ENCODE measurements at places on chromosomes 2 and 18.

GRCh38 chr2:115327061-115327460 is 884.6 kb downstream of the DPP10 start:
- no peak for DNase-seq

GRCh38 chr2:72112401-72112800 is 35.3 kb downstream of the CYP26B1 start:
- no peak for DNase-seq

- no peak for DNase-seq
Observed at GRCh38 chr2:144248350-144249034, 271.4 kb downstream of the ZEB2 start.

- DNase-seq, result no peak
Observed at GRCh38 chr2:241490825-241491506, 17.4 kb downstream of the STK25 start.

DNA sequence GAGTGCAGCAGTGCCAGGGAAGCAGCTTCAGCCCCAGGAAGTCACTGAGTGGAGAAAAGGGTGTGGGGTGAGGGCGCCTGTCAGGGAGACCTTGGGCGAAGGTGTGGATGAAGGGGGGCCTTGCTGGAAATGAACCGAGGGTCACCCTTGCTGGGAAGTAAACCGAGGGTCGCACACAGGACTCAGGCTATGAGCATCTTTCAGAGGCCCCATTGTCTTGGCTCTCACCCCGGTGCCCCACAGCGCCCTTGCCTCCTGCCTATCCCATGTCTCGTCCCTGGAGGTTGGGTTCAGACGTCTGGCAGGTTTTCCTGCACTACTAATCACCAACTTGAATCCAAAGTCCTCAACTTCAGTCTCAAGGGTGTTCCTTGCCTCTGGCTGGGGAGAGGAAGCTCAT is 122.8 kb upstream of the PXDN start:
- DNase-seq, result no peak

DNA sequence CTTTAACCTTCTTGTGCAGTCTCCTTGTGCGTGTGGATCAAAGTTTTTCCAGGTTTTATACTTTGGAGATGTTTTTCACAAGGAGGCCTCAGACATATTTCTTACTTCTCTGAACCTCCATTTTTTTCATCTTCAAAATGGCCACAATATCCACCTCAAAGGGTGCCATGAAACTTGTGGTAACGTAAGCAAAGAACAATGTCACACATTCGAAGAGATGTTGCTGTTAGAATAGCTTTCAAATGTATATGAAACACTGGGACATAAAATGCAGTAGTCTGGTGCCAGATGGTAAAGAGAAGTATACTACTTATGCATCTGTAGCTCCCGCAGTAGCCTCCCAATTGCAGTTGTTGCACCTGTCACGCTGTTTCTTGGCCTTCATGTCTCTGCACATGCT is 2.6 kb upstream of the KRCC1 start:
- no peak for DNase-seq

GRCh38 chr18:57585421-57585820 is 1.1 kb downstream of the FECH start:
- peak; percentile 23 for DNase-seq

DNA sequence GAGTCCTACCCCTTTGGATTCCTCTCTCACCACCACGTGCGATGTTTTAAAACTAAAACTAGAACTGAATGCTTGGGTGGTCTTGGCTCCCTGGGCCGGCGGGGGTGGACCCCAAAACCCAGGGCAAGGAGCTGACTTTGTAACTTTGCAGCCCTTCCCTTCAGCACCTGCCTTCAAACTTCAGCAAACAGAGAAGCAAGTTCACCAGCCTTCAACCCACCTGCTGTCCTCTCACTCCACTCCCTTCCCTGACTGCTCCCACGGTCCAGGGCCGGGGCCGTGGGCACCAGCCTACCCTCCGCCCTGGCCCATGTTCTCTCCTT is 54.5 kb downstream of the COL6A3 start:
- no peak for DNase-seq

GRCh38 chr2:79114797-79115494 is 5.3 kb upstream of the REG1A start:
- DNase-seq, result no peak

DNA sequence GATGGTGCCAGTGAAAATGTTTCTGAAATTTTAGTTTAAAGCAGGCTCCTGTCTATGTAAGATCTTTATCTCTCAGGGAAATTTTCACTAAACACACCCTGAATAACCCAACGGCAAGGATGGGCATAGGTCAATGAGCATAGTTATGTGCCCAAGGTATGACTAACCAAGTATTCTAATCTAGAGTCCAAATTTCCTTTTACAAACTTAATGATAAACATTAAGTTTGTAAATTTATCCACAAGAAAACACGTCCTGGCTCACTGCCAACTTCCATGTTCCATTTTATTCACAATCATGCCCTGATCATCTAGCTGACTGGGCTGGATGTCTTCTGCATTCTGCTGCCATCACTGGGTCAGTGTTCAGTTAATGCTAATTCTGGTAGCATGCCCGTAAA is 151.2 kb downstream of the SRBD1 start:
- DNase-seq, result no peak

GRCh38 chr2:201978986-201979385 is 54.7 kb upstream of the FZD7 start:
- DNase-seq, result no peak

DNA sequence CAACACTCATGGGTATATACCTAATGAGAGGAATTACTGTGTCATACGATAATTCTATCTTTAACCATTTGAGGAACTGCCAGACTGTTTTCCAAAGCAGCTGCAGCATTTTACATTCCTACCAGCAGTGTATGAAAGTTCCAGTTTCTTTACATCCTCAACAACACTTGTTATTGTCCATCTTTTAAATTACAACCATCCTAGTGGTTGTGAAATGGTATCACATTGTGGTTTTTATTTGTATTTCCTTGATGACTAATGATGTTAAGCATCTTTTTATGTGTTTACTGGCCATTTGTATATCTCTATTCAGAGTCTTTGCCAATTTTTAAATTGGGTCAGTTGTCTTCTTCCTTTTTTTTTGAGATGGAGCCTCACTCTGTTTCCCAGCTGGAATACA is 4.0 kb upstream of the CKAP2L start:
- no peak for DNase-seq

DNA sequence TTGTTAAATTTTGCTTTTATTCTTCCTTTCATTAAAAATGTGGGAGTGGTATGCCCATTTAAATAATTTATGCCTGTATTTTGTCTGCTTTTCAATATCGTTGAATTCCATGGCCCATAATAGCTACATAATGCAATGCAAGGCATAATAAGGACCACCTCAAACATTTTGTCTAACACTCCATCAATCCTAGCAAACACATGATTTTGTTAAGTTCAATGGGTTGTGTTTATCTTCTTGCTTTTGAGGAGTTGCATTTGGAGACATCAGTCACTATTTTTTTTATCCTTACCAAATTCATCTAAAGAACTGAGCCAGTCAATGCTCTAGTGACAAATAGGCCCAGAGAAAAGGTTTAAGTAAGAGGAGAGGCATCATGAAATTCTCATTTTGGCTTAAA is 145.5 kb downstream of the ZNF385B start:
- DNase-seq, result no peak

- no peak for DNase-seq
Observed at GRCh38 chr2:241228081-241228859, 39.8 kb downstream of the ANO7 start.

- DNase-seq, result no peak
Observed at GRCh38 chr18:5297597-5297996, 2.1 kb upstream of the ZBTB14 start.

- no peak for DNase-seq
Observed at GRCh38 chr2:212730994-212731393, 192.4 kb upstream of the ERBB4 start.

DNA sequence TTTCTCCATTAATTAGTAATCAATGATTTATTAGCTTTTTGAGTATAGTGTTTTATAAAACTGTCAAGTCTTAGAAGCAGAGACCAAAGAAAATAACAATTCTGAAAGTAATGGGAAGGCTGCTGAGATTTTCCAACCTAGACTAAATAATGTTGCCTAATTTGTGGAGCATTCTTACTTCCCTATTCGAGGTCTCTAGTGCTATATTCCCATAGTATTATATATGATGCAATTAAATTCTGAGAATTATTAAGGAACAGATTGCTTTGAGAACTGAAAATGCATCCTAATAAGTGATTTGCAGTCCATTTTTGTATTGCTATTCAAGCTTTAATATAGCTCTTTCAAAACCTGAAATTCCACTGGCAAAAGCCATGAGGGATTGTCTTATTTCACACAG is 27.7 kb upstream of the DOCK10 start:
- no peak for DNase-seq

DNA sequence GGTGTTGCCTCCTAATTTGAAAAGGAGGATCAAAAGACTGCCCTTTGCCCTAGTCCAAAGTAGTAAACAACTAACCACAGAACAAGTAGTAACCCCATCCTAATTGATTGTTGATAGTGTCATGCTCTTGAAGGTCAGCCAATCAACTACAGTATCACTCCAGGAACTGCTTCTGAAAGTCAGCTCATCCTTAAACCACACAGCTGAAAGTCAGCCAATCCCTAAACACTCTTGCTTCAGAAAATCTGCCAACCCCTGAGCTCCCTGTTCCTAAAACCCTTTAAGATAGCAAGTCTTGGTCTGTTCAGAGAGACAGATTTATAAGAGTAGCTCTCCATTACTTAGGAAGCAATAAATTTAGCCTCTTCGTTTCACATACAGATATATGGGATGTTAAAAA is 51.6 kb upstream of the CPO start:
- no peak for DNase-seq

DNA sequence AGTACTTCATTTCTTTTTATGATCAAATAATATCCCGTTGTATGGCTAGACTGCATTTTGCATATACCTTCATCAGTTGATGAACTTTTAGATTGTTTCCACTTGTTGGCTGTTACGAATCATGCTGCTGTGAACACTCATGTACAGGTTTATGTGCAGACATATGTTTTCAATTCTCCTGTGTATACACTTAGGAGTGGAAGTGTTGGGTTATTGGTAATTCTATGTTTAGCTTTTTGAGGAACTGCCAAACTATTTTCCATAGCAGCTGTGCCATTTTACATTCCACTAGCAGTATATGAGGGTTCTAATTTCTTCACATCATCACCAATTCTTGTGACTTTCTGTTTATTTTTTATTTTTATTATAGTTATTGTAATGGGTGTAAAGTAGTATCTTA is 32.1 kb upstream of the LCLAT1 start:
- DNase-seq, result no peak

DNA sequence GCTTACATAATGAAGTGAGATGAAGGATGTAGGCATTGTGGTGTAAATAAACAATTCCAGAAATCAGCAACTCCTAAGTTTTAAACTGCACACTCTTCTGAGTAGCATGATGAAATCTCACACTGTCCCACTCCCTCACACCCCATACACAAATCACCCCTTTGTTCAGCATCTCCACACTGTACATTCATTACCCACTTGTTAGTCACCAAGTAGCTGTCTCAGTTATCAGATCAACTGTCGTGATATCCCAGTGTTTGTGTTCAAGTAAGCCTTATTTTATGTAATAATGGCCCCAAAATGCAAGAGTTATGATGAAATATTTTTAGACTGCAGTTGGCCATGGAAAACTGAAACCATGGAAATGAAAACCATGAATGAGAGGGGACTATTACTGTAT is 135.7 kb downstream of the GRB14 start:
- DNase-seq, result no peak

GRCh38 chr18:45157576-45157975 is 457.7 kb upstream of the SLC14A2 start:
- DNase-seq, result no peak

DNA sequence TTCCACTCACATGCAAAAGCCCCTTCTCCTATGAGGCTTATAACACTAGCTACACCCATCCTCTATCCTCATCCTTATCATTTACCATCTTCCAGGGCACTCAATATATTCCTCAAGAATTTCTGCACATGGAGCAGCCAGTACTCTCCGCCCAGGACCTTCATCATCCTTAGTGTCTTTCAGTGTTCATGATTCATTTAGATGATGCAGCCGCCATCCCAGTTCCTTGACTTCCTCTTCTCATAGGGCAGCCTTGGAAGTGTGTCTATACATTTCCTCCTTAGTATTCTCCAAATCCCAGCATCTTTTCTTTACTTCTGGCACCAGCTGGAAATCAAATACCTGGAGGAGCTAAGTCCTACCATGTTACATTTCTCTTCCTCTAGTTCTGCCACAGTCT is 3.0 kb upstream of the ITSN2 start:
- no peak for DNase-seq

GRCh38 chr2:10537522-10538199 is 89.5 kb upstream of the ODC1 start:
- no peak for DNase-seq

DNA sequence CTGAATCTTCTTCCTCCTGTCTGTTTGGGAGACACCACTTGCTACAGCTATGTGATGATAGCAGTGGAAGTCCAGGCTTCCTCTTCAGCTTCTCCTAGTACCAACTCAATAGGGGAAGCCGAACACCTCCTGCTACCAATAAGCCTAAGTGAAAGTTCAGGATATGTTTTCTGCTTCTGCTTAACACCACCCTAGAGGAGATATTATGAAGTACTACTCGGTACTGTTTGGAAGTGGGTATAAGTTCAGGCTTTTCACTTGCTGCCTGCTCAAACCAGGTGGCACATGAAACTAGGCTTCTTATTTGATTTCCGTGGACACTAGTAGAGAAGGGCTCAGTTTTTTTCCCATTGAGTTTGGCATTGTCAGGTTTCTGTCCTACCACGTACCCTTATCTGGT is 99.8 kb downstream of the PTPN4 start:
- no peak for DNase-seq

GRCh38 chr2:224952936-224953657 is 89.2 kb downstream of the DOCK10 start:
- no peak for DNase-seq

DNA sequence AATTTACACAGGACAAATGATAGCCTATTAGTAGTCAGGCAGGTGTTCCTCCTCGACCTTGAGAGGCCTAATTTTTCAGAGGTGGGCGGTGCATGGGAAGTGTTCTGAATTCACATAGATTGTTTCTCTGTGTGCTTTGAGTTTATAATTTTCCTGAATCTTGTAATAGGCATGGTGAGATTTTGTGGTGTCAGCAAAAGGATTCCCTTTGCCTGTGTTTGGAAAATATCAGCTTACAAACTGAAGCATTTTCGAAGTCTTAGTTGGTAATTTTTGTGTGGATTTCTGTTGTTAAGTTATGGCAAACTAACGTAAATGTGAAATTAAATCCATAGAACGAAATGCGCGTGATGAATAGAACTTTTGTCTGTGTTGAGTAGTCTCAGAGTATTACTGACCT is 194.0 kb upstream of the RBMS1 start:
- DNase-seq, result no peak

DNA sequence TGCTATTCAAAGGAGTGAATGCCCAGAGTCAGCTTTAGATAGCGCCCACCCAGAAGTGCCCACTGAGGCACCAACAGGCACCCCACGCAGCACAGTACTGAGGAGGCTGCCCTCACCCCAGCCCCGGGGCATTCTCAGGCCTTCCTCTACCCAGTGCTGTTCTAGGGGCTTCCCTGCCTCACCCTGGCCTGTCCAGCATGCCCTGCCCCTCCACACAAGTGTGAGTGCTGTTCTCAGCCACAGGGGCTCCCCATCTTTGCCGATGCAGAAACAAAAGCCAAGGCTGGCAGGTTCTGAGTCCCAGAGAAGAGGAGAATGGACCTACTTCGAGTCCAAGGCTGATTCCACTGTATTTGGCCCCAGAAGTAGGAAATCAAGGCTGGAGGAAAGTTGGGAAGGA is 15.8 kb downstream of the BIN1 start:
- DNase-seq, result no peak

GRCh38 chr2:28377195-28377816 is 15.4 kb upstream of the FOSL2 start:
- no peak for DNase-seq
